ENCODE measurements at places on chromosomes 3 and 15.

DNA sequence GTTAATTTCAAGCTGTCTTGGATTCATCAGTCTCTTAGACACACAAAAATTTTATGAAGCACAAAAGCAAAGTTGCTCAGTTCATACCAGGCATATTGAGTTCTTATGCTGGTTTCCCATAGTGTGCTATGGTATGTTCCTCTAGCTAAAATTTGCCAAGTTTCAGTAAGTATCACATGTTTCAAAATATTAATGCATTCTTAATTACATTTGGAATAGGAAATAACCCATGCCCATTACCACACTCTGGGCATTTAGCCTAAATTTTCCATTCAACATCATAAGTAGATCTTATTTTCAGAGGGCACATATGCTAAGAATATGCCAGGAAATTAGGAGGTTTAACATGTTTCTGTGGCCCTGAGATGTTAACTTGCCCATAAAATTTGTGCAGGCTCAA, 289.9 kb downstream of the SHOX2 start:
- no peak for DNase-seq

DNA sequence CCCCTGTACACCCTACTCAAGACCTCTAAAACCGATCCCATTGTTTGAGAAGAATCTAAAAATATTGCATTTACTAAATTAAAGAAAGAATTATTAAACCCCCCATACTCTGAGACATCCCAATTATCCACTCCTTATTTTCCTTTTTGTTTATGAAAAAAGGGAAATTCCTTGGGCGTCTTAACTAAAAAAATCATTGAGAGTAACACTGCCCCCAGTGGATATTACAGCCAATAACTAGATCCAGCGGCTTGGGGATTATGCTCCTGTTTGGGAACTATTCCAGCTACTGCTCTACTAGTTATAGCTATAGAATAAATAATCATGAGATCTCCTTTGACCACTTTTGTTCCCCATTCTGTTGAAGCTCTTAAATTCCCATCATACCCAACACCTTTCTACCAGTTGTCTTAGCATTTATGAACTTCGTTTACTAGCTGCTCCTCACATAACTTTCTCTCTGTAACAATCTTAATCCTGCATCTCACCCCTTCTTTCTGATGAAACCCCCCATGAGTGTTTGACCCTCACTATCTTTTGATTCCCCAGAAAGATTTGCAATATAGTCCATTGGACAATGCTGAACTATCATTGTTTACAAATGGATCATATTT, 12.7 kb upstream of the CFAP91 start:
- no peak for DNase-seq

DNA sequence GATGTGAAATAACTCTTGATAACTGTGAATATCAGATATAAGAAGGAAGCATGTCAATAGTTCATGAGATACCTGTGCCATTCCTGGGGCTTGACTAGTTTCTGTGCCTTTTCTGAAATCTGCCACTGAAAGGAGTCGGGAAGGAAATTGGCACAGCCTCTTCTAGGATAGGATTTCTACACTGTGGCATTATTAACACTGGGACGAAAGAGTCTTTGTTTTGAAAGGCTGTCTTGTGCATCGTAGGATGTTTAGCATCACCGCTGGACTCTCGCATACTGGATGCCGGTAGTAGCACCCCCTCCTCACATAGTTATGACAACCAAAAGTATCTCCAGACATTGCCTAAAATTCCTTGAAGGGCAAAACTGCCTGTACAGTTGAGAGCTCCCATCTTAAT, 77.9 kb upstream of the SAMMSON start:
- DNase-seq: no peak

DNA sequence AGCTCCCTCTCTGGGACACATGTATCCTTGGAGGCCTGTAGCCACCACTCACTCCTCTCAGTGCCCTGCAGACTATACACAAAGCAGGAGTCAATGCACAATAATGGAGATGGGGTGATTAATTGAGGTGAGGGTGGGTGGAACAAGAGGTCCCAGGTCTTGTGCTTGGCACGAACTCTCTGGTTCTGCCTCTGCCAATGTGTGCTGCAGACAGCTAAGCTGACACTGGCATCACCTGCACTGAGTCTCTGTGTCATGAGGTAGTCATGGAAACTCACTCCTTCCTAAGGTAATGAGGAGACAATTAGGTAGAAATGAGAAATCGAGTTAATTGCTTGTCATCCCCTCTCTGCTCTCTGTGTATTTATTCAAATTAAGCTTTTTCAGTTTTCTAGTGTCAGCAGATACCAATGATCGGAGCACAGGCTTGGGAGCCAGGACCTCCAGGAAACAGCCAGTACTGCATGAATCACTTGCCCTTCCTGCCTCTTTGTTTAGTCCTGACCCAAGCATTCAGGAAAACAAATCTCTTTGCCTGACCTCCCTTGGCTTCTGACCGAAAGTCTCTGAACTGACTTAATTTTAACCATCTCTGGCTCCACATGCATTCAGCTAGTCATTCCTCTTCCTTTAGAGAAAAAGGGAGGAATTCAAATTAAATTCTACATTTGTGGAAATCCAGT, 56.7 kb downstream of the DRD3 start:
- no peak for DNase-seq

DNA sequence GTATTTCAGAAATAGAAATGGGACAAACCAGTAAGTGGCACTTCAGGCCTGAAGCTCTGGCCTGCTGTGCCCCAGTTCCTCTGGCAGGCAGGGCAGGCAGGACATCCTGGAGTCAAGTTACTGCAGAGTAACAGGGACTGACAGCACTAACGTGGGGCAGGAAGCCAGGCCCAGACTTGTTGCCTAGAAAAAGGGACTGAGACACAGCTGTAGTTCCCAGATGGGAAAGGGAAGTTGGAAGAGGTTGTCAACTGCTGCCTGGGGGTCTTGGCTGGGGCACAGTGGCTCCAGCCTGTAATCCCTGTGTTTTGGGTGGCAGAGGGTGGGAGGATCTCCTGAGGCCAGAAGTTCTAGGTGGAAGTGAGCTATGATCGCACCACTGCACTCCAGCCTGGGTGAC, 171.9 kb downstream of the FMN1 start:
- DNase-seq: peak; percentile 57

- no peak for DNase-seq
Measured at GRCh38 chr15:92813485-92813884, 86.6 kb upstream of the CHD2 start.

DNA sequence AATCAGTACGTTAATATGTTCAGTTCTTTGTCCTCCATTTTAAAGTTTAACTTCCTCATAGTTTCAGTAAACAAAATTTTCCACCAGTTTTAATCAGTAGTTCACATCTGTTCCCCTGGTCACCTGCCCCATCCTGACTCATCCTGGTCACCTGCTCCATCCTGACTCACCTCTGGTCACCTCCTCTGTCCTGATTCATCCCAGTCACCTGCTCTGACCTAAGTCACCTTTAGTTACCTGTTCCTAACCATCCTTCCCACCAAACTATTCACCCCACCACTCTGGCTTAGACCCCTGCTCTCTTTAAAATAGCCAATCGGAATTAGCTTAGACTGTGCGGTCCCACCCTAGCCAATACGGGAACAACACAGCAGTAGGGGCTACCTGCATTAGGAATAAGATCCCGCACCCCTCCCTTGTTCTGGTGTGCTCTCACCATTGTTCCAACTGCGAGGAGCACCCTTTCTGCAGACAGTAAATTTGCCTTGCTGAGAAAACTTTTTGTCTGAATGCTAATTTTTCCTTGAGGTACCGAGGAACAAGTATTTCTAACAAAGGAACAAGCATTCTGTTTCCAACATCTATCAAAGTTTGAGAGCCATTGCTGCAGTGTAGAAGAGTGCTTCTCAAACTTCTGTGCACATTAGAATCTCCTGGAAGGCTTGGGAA, 169.3 kb downstream of the ADAMTS17 start:
- DNase-seq: no peak

DNA sequence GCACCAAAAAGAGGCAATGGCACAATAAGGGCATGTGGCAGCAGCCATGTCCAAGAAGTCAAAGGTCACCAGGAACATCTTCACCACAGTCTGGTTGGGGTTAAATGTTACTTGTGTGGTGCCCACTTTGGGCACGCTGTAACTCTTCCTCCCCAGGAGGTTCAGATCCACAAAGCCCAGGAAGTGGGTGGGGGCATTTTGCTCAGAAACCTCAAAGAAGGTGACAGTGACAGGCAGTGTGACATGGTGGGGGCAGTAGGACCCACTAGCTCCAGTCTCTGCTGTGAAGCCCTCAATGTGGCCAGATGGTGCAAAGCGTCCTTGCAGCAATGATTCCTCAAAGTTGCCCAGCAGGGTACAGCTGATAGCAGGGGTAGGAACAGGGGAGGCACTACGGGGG, 5.8 kb downstream of the ZNF80 start:
- no peak for DNase-seq

GRCh38 chr3:115927197-115927596, 303.9 kb downstream of the GAP43 start:
- no peak for DNase-seq

DNA sequence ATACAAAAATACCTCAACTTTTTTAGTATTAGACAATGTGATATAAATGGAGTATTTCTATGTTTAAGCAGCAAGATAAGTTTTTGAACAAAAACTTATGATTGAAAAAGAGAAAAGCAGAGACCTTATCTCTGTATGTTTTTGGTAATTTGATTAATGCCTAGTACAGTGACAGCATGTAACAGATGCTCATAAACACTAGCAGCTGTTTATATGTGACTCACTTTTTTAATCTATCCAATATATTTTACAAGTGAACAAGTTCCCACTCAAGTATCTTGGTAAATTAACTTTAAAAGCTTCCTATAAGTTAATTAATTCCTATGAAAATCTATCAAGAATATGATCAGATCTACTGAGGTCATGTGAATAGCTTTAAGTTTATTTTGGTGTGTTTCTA, 55.1 kb downstream of the NGLY1 start:
- DNase-seq: no peak

All from GM04504 (cell line).